Activated naive CD4-positive, alpha-beta T cell treated with anti-CD3 and anti-CD28 coated beads for 36 hours (primary cell): ENCODE measurements at places on chromosomes 4 and X.

GRCh38 chrX:118772051-118772450, 44.6 kb downstream of the IL13RA1 start:
- DNase-seq = no peak

- DNase-seq = no peak
These were observed 1083.1 kb upstream of the PCDH10 start for GRCh38 chr4:132065940-132066495.

DNA sequence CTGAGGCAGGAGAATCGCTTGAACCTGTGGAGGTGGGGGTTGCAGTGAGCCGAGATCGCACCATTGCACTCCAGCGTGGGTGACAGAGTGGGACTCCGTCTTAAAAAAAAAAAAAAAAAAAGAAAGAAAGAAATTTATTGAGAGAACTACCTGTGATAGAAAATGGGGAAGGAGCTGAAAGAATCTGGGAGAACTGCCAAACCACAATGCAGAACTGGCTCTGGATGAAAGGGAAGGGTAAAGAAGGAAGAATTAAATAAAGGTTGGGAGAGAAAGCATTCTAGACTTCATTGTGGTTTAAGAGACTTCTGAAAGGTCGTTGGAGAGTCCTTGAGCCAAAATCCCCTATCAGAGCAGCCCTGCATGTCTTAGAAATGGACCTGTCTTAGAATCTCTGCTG, 567.9 kb upstream of the HTR2C start:
- no peak for DNase-seq

DNA sequence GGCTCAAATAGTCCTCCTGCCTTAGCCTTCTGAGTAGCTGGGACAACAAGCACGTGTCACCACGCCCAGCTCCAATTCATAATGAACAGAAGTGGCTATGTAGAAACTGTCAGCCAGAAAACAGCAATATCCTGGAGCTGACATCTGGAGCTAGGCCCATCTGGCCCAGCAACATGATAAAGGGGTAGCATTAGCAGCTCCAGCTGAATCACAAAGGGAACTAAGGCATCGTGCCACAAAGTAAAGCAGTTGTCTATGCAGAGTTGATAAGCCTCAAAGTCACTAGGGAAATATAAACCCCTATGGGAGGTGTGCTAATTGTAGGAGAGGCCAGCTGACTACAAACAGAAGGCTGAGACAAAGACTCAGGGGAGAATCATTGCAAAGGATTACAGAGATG, 270.5 kb upstream of the GPC4 start:
- no peak for DNase-seq

- DNase-seq = no peak
These were observed 207.6 kb upstream of the MAMLD1 start for GRCh38 chrX:150155436-150156035.

DNA sequence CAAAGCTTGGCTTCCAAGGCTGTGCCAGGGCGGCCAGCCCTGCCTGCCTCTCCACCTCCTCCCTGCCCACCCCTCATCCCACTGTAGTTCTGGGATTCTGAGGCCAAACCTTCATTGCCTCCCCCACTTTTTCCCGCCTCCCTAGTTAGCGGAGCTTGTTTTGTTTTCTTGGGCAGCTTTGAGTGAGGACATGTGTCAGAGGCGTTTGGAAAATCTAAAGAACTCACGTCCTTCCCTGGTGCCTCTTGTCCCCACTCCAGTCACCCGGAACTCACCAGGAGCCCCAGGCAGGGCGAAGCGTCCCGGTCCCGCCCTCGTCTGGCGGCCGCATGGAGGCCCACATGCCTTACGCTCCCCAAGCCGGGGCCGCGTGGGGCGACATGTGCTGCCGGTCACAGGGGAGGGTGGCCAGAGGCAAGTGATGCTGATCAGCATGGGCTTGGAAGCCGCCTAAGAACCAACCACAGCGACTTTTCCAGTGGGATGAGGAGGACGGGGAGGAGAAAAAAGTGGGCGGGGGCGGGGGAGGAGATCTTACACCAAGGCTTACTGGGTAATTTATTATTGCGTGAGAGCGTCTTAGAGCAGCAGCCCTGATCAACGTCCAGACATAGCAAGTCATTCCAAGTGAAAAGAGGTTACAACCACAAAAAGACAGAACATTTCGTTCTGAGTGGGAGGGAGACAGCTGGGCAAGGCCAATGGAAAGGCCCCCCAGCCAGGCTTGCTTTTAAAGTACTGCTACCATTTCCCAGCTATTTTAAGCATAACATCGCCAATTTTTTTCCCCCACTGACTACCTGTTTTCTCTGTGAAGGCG, 48.5 kb downstream of the PRPS1 start:
- peak; percentile 53 for DNase-seq

GRCh38 chrX:25025615-25026014, 9.8 kb upstream of the ARX start:
- no peak for DNase-seq

GRCh38 chr4:133869486-133869885, 332.1 kb downstream of the PABPC4L start:
- no peak for DNase-seq

- DNase-seq = no peak
These were observed 32.6 kb upstream of the PPP2R2C start for GRCh38 chr4:6504900-6505496.
